Stimulated activated CD8-positive, alpha-beta memory T cell treated with anti-CD3 and anti-CD28 coated beads, Interleukin-12 subunit alpha, Interleukin-12 subunit beta, amount 100 ng/mL, for 4 hours (primary cell): ENCODE measurements at places on chromosomes 5 and 9.

DNA sequence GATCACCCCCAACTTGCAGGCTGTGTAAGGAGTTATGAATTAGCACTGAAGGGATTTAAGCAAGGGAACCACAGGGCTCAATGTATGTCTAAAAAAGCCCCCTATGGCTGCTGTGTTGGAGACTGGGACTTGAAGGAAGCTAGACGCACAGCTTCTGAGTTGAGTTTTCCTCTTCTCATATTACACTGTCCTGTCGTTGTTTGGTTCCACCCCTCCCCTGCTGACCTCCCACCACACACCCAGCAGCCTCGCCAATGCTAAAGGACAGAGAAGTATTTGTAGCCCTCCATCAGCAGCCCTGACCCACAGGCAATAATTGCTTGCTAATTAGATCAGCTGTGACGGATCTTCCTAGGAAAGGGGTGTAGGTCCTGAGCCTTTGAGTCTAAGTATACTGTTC lies 15.1 kb upstream of the CARTPT start:
- DNase-seq: no peak

DNA sequence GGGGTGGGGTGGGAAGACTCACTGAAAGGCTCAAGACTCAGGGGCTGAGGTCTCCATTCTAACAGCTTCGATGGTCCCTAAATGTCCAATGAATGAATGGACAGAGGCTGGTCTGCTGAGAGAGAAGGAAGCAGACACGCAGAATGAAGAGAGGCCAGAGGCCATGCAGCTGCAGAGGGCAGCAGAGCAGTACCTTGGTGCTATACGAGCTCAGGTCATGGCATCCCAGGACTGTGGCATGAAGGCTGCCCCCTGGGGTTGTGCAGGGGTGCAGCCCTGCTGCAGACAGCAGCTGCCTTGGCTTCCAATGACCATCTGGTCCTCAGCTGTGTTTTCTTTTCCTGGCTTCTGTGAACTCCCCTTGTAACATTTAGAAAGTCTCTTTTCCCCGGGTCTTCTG lies 15.2 kb upstream of the CORO2A start:
- no peak for DNase-seq

DNA sequence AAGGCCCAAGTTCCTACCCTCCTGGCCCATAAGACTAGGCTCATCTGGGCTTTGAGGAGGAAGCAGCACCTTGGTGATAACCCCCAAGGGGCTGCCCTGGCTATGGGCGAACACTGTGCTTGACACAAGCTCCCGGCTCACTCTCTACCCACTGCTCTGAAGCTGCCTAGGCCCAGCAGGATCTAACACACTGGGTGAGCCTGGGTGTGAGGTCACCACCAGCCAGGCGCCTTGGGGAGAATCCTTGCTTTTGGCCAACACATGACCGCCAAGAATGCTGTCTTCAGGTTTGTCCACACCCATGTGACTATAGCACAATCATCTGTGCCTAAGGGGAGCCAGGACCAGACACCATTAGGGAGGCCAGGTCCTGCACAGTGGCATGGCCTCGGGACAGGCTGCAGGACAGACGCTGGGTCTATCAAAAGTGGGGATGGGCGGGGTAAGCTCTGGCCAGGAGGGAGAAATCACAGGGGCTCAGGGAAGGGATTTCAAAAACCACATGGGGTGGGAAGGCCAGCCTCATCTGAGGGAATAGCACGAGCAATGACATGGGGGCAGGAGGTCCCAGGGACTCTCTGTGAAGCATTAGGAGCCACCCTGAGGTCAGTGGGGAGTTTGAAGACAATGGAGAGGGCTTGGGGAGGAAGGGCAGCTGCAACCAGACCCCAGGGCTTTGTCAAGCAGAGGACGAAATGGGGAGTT lies 29.6 kb downstream of the BICD2 start:
- no peak for DNase-seq

DNA sequence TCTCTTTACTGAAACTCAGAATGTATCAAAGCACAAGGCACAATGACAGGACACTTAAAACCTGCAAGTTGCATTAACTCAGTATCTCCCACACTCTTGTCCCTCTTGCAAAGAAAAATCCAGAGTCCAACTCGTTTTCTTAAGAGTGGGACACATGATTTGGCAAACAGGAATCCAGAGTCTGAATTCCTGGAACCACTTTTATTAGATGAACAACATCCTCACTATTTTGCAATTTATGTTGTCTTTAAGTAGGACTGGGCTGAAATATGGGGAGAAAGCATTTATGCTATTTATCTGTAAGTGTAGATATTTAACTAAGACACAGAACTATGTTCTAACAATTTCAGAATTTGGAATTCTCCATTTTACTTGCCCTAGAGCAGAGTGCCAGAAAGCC lies 69.1 kb downstream of the ABCA1 start:
- no peak for DNase-seq

- DNase-seq: no peak
These were observed 207.0 kb upstream of the MAP3K1 start for GRCh38 chr5:56608217-56608925.

DNA sequence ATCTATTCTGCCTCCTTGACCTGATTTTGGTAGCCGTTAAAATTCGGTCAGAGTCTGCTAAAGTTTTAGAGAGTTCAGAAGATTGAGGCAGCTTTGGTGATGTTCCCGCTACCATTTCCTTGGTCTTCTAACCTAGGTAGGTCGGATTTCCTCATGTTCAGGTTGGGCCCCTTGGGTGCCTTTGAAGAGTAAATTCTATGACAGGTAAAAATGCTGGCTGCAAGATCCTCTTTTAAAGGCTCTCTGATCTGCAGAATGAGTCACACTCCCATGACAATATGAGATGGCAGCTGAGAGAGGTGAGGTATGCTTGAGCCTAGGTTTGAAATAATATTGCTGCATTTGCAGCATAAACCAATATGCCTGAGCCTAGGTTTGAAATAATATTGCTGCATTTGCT lies 198.9 kb downstream of the TSSK1B start:
- DNase-seq: no peak

- DNase-seq: no peak
These were observed 353.5 kb upstream of the CDH6 start for GRCh38 chr5:30839956-30840355.

DNA sequence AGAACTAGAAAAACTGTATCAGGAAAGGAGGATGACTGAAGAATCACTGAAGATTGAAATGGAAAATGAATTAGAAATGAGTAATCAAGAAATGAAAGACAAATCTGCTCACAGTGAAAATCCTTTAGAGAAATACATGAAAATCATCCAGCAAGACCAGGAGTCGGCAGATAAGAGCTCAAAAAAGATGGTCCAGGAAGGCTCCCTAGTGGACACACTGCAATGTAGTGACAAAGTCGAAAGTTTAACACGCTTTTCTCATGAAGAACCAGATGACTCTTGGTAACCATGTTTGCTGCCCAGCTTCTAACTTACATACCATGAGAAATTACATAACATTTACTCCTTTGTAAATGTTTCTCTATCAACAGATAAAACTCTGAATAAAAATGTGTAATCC lies 37.1 kb downstream of the CPLANE1 start:
- no peak for DNase-seq

- DNase-seq: no peak
These were observed 26.6 kb downstream of the RAB24 start for GRCh38 chr5:177276886-177277285.

DNA sequence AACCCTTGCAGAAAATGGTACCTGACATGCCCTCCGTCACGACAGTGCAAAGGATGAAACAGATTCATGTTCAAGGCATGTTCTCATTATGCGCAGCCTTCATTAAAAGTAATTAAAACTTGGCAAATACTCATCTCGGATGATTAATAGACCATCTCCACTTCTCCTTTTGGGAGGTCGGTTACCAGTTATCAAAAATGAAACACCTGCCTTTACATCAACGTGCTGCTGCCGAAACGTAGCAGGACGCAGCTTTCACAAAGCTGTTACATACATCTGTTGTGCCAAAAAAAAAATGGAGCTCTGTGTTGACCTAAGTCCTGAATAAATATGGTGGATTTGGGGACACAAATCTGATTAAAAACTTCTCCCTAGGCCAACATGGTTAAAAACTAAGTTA lies 75.7 kb downstream of the PTCH1 start:
- DNase-seq: no peak

- DNase-seq: no peak
These were observed 86.2 kb upstream of the FAM169A start for GRCh38 chr5:74952406-74952805.

- no peak for DNase-seq
These were observed 1111.1 kb downstream of the TAF11L14 start for GRCh38 chr5:18745042-18745987.

DNA sequence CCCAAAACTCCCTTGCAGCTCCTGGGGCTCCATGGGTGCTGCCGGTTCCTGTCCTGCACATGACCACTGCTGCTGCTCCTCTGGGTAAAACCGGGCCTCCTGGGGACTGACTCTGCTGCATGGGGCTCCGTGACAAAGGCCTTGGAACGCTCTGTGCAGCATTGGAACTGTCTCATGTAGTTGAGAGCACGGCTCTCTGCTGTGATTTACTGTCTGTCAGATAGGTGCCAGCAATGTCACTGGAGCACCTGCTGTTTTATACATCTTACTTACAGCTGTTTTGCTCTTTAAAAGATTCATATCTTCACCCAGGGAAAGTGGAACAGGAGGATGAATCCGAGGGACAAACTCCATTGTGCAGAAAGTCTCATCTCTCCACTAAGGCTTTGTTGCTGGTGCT lies 138.1 kb downstream of the YIPF5 start:
- no peak for DNase-seq

GRCh38 chr9:1938135-1938534 lies 77.0 kb upstream of the SMARCA2 start:
- DNase-seq: no peak

DNA sequence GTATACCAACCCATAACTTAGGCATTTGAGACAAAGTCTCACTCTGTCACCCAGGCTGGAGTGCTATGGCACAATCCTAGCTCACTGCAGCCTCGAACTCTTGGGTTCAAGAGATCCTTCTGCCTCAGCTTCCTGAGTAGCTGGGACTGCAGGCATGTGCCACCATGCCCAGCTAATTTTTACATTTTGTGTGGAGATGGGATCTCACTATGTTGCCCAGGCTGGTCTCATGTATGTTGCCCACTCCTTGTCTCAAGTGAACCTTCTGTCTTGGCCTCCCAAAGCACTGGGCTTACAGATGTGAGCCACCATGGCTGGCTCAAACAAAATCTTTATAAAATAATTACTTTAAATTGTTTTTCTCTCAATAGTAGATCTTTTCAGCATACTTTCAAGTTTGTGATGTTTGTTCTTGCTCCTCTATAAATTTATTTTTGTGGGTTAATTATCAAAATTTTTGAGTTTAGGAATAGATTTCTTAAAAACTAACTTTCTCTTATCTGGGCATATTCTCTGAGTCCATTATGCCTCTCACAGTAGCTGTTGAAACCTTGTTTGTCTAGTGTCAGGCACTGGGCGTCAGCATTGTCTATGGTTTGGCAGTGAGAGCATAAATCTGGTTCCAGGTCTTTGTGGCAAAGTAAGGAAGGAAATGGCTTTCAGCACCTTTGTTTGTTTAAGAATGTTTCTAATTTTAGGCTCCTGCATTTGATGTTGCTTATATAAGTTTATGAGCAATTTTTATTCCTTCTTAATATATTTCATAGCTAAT lies 38.7 kb downstream of the NLN start:
- peak; percentile 8 for DNase-seq

- no peak for DNase-seq
These were observed 537.6 kb downstream of the DTWD2 start for GRCh38 chr5:118450554-118451332.

DNA sequence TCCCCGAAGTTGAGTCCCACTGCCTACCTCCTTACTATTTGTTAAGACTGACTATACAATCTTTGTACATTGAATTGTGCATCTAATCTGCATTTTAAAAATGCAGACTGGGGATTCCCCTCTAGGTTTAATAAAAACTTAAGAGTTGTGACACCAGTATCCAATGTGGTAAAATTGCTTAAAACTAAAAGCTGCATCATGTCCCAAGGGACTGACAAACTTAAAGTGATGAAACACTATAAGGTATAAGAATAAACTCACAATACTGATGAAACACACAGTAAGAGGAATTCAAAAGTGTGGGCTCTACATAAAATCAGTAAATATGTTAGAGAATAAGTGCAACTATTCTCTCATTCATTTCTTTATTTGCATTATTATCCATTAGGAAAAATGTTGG lies 1905.1 kb downstream of the MAT2B start:
- no peak for DNase-seq

DNA sequence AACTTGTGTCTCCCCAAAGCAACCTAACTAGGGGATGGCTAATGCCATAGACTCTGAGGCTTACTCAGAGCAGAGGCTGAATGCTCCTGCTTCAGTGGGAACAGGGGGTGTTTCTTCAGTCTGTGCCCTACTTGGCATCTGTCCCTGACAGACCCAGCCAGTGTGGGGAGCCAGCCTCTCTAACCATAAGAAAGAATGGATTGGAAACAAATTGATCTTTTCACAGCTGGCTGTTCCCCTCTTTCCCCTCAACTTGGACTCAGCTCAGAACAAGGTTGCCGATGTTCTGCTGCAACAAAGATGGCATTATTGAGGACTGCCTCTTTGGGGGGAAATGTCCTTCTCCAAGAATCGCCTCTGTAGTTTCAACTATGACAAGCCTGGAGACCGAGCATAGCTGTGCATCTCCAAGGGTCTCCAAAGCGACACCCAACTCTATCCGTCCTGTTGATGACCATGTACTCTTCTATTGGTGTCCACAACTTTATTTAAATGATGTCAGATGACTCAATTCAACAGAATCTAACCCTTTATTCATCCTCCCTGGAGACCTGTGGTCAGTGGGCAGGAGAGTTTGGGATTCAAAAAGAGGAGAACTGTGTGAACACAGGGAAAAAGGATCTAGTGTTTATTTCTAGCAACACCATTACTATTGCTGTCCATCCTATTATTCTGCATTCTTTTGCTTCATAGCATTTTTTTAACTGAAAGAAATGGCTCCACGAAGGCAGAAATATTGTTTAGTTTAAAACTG lies 24.7 kb upstream of the TNC start:
- no peak for DNase-seq

DNA sequence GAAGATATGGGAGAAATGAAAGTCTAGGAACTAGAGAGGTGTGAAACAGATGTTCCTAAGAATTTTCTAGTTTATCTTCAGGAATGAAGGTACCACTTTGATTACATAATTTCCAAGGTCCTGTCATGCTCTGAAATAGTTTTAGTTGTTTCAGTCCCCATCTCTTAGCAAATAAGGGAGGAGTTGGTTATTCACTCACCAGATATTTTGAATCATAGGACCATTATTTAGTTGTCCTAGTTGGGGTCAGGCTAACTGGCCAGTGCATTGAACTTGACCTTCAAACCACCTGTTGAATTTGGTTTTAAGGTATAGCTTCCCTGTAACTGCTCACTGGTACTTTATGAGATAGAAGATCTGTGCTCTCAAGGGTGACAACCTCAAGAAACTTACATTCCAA lies 53.9 kb upstream of the TNFAIP8 start:
- DNase-seq: no peak

DNA sequence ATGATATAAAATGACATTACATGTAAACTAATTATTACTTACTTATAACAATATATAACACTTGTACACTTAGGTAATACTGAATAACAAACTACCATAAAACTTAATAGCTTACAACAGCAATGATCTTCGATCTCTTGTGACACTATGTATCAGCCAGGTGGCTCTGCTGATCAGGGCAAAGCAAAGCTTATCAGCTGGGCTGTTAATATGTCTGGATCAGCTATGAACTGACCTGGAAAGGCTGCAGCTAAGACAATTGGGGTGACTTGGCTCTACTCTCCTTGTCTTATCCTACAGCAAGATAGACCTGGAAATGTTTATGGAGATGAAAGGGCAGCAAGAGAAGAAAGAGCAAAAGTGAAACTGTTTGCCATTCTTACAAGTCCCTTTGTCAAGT lies 511.3 kb downstream of the TLR4 start:
- no peak for DNase-seq
